GM04504 (cell line): ENCODE measurements at places on chromosomes 4 and X.

DNA sequence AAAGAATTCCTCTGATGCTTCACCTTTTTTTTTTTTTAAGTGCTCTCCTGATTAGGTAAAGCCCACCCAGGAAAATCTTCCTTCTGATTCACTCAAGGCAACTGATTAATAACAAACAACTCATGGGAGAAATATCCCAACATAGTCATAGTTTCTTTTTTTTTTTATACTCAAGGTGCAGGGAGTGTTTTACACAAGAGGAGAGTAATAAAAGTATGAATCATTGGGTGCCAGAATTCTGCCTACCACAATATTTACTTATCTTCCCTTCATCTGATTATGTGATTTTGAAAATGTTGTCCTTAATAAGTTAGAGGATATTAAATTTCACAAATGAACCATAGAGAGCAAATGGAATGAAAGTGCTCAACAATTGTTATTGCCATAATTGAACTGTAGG lies 329.9 kb downstream of the TECRL start:
- DNase-seq, result no peak

DNA sequence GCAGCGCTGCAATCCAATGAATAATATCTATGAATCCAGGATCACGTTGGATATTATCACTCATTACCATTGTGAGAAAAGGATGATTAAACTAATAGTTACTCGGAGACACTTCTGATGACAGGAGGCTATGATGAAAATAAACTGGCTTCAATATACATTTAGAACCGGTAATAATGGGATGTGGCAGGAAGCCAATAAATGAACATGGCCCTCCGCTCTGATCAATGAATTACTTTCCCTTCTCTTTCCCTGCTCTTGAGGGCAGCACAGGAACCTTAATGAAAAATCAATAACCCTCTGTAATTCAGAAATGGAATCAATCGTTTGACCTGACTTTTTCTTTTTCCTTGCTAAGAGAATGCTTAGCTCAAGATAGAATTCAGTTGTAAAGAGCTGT lies 103.9 kb upstream of the PAQR3 start:
- no peak for DNase-seq

- peak; percentile 80 for DNase-seq
These were observed 16.1 kb downstream of the TNIP3 start for GRCh38 chr4:121148000-121148399.

DNA sequence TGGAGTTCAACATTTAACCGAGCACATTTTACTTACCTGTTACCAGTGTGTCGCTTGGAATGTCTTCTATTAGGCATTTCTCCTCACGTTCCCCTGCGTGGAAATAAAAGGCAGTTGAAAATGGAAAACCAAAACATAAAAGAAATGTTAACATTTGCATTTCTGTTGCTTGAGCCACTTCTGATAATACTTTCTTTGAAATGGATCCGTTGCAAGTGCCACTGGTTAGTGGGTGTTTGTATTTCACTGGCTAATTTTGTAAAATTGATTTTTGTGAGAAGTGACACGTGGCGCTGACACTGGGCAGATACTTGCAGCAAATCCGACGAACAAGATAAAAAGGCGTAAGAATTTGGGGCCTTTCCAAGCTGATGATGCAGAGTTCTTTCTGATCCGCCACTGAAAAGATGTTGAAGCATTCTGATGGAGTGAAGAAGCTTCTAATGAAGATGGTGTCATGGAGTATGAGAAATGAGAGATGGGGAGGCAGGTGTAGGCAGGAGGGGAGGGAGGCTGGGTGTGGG lies 18.8 kb downstream of the SPON2 start:
- DNase-seq, result no peak

- DNase-seq, result no peak
These were observed 52.1 kb downstream of the RTL5 start for GRCh38 chrX:72079607-72080006.
